CD4-positive, alpha-beta T cell (primary cell): ENCODE measurements at places on chromosomes 4 and X.

- no peak for DNase-seq
These were observed 26.8 kb upstream of the ESX1 start for GRCh38 chrX:104281564-104281963.

DNA sequence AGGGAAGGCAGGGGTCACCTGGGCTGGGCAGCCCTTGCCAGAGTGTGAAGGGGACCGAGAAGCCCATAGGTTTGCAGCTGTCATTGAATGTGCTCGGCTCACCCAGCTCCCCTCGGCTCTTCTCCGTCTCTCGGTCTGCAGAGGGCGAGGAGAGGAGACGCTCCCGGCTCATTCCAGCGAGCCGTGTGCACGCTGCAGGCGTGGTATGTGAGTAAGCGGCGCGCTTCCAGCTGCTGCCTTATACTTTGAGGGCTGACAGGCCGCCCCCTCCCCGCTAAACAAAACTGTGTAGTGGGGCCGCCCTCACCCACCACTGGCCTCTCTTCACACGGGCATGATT is 23.0 kb upstream of the BCORL1 start:
- DNase-seq, result no peak

- DNase-seq, result no peak
These were observed 266.9 kb downstream of the SPATA18 start for GRCh38 chr4:52317981-52318380.

DNA sequence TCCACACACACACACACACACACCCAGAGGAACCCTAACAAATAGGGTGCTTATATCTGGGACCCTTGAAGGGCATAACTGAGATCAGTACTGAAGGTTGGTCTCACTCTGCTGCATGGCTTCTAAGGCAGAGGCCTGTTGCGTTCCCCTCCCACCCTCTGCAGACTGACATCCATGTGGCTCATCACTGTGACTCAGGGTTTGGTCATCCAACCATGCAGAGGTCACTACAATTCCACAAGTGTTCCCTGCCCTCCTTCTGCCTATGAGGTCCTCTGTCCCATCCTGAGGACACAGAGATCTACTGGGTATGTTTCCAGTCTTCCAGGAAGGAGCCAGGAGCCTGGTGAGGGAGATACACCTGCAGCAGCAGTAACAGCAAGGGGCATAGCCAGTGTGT is 55.8 kb downstream of the XAGE2 start:
- no peak for DNase-seq

DNA sequence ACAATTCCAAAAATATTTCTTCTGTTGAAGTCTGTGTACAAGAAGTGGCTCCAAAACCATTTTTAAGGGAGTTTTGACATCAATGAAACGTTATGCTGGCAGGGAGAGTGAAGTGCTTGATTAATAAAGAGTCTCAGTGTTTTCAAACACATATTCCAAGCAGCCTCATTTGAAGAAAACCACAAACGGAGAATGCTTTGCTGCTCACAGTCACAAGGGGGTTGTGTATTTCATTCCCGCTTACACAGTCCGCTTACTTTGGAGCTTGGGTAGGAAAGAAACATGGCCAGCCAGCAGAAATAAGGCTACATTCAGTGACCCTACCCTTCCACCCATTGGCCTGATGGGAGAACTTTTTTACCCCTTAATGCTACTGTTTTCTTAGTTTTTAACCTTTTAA is 586.2 kb downstream of the RAB28 start:
- DNase-seq, result no peak

DNA sequence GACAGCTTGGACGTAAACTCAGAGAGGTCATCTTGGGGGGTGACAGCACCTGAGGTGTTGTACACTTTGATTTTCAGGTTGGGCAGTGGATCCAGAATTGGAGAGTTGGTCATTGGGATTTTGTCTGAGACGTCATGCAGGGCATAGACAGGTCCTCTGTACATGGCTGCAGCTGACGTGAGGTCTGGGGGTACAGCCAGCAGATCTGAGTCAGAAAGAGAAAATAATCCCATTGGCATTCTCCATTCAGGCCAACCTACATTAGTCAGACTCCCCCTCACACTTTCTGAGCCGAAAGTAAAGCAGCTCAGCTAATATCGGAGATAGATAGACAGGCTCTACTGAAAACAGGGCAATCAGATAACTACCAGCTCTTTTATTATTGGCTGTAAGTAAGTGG is 329.7 kb downstream of the UNC5C start:
- no peak for DNase-seq

- DNase-seq, result no peak
These were observed 10.5 kb downstream of the HERC5 start for GRCh38 chr4:88467392-88467791.

DNA sequence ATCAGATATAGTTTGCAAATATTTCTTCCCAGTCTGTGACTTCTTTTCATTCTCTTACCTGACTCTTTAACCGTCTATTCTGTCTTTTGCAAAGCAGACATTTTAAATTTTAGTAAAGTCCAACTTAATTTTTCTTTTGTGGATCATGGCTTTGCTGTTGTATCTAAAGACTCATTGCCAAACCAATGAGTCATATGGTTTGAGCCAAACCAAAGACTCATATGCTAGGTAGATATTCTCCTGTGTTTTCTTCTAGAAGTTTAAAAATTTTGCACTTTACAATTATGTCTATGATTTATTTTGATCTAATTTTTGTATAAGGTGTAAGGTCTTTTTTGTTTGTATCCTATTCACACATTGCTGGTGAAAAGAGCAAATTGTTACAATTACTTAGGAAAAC is 446.8 kb downstream of the ANKRD50 start:
- no peak for DNase-seq

GRCh38 chr4:67573193-67573592 is 14.7 kb downstream of the STAP1 start:
- no peak for DNase-seq

- no peak for DNase-seq
These were observed 216.6 kb upstream of the TLL1 start for GRCh38 chr4:165656399-165656798.

- no peak for DNase-seq
These were observed 37.2 kb downstream of the CXXC4 start for GRCh38 chr4:104457308-104457981.

DNA sequence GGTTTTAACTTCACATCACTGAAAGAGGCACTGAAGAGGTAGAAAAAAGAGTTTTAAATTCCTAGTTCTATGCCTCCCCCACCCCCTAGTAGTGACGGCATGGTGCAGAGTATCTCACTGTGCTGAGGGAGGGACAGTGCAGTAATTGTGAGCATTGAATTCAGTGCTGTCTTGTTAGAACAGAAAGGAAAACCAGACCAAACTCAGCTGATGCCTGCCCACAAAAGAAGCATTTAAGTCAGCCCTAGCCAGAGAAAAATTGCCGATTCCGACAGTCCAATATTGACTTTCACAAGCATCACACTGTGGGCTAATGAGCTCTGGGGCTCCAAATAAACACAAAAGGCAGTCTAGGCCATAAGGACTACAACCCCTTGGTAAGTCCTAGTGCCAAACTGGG is 417.7 kb downstream of the AR start:
- no peak for DNase-seq

- no peak for DNase-seq
These were observed 130.2 kb downstream of the CHRDL1 start for GRCh38 chrX:110665223-110666002.

GRCh38 chrX:38304010-38304409 is 23.3 kb downstream of the RPGR start:
- DNase-seq, result no peak

DNA sequence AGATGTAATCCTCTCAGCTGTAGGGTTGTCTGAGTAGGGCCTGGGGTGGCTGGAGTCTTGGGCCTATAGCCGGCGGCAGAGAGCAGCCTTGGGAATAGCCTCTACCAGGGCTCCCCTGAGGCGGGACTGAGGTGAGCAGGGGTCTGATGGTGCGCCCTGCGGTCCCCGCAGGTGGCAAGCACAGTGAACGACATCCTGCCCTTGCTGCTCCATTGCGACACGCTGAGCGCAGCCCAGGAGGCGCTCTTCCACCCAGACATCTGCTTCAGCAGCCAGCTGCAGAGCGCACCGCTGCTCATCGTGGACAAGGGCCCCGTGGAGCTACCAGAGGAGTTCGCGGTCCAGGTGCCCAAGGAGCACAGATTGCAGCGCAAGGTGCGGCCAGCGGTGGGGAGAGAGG is 317.0 kb downstream of the ADGRL3 start:
- no peak for DNase-seq

DNA sequence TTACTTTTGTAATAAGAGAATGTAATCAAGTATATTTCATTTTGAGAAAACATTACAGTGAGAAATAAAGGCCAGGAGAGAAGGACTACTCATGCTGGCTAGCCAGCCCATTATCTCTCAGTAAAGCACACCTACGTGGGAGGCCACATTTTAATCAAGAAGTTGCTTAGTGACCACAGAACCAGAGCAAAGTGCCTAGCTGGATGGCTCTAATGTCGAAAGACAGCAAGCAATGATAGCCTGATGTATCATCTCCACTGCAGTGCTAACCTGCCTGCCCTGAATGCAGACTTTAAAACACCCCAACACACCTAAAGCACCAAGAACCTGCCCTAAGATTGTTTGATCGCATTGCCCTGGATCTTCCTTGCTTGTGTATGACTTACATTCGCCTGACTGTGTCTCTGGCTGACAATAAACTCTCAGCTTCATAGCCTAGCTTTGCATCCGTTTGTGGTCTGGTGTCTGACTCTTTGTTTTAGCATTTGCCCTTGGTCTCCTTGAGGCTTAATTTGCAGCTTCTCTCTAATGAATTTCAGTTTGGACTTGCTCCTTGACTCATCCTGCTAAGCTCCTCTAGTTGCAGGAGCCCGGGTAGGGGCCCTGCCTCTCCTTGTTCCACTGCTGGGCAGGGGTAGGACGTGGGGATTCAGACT is 31.4 kb upstream of the SOWAHD start:
- DNase-seq, result peak; percentile 58

- DNase-seq, result no peak
These were observed 3.7 kb downstream of the BTC start for GRCh38 chr4:74790652-74791051.

DNA sequence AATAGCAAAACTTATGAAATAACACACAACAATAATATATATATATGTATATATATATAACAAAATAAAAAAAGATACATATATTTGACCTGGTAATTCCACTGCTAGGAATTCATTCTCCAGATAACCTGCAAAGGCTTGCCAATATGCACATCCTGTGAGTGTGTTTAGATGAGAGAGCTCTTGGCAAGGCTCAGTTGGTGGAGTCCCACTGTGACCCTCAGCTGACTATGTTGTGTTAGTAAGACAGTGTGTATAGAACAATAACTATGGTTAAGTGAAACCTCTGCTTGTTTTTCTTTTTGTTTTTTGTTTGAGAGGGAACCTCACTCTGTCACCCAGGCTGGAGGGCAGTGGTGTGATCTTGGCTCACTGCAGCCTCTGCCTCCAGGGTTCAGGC is 39.5 kb upstream of the RBMX start:
- DNase-seq, result no peak

- DNase-seq, result no peak
These were observed 24.8 kb downstream of the CXCL1 start for GRCh38 chr4:73894001-73894400.

DNA sequence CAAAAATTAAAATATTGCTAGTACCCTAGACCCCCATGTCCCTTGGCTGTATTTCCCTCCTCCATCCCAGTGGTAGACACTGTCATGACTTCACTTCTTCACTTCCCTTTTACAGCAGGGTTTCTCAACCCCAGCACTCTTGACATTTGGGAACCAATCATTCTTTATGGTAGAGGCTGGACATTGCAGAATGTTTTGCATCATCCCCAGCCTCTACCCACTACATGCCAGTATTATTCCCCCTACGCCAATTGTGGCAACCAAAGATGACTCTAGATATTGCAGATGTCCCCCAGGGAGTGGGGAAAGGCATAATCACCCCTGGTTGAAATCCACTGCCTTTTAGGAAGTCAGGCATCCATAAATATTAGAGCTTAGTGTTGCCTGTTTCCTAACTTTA is 138.6 kb downstream of the AMELX start:
- DNase-seq, result no peak

- no peak for DNase-seq
These were observed 57.3 kb downstream of the SH3BGRL start for GRCh38 chrX:81259020-81259713.

DNA sequence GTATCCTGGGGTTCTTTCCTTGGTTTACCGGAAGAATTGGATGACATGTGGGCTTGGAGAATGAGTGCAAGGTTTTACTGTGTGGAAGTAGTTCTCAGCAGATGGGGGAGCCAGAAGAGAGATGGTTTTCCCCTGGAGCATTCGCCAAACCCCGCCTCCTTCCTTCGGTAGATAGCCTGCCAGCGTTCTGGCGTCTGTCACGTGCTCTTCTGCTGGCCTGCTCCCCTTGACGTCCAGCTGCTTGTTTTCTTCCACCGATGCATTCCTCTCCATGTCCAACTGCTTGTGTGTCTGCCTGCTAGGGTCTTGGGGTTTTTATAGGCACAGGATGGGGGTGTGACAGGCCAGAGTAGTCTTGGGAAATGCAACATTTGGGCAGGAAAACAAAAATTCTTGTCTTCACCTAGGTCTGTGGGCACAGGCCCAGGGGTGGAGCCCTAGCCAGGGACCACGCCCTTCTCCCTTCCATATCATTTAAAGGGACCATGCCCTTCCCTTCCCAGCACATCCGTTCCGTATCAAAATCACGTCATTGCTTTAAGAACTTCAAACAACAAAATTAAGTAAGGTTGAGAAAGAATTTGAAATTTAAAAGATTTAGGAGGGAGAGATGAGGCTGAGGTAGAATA is 538.7 kb upstream of the SMIM31 start:
- DNase-seq, result no peak

GRCh38 chrX:43657671-43658070 is 1.6 kb downstream of the MAOA start:
- DNase-seq, result no peak

GRCh38 chr4:96827086-96827485 is 987.2 kb downstream of the PDHA2 start:
- DNase-seq, result no peak

GRCh38 chr4:57490520-57491255 is 380.5 kb upstream of the IGFBP7 start:
- DNase-seq, result no peak

- no peak for DNase-seq
These were observed 16.7 kb downstream of the IRF2 start for GRCh38 chr4:184457535-184458249.

DNA sequence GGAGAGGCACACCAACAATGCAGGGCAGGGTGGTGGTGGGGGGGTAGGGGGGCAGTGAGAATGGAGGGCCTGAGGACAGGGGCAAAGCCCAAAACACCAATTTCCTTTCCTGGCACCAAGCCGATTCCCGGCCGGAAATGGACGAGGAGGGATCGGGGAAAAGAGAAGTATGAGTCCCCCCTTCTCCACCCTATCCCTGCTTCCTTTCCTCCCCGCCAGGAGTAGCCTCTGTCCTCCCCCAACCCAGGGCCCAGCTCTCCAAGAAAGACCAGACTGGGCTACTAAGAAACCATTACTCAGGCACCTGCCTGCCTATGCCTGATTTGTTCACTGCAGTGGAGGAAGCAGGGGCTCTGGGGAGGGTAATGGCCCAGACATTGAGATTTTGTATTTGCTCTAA is 402 bp downstream of the CCDC120 start:
- no peak for DNase-seq

GRCh38 chr4:127047930-127048329 is 584.8 kb upstream of the INTU start:
- DNase-seq, result no peak

- DNase-seq, result no peak
These were observed 18.6 kb downstream of the ARSJ start for GRCh38 chr4:113960684-113961321.

- DNase-seq, result peak; percentile 3
These were observed 42.3 kb upstream of the LNX1 start for GRCh38 chr4:53633608-53634007.

GRCh38 chr4:167544391-167544790 is 310.1 kb upstream of the SPOCK3 start:
- no peak for DNase-seq

GRCh38 chr4:156939139-156939538 is 32.5 kb downstream of the PDGFC start:
- DNase-seq, result no peak
